Adipose tissue (tissue), 3 donors: ENCODE measurements at places on chromosomes 7 and 10. TPM values are rescaled to one million over a fixed set of nuclear protein-coding genes. Genes with fewer than 3 reads are reported as not detected.

FRMPD2 gene
- polyA plus RNA-seq = not detected

ZNF239 gene
- polyA plus RNA-seq = 2.8 TPM

ADAM12 gene
- 9.2 TPM for polyA plus RNA-seq

SHH gene
- polyA plus RNA-seq = 0.01 TPM

TSC22D4 gene
- 20.6 TPM for polyA plus RNA-seq

MSMB gene
- not detected for polyA plus RNA-seq

CHAT gene
- polyA plus RNA-seq = not detected

TAS2R3 gene
- polyA plus RNA-seq = not detected

OR2A12 gene
- polyA plus RNA-seq = not detected

LIPM gene
- 0.04 TPM for polyA plus RNA-seq

PRSS2 gene
- polyA plus RNA-seq = 29.2 TPM

ARHGAP22 gene
- 0.56 TPM for polyA plus RNA-seq

CDC14C gene
- not detected for polyA plus RNA-seq

RSPH10B2 gene
- polyA plus RNA-seq = 0.07 TPM
